ENCODE measurements at places on chromosomes 13 and 19. TPM values are rescaled to one million over a fixed set of nuclear protein-coding genes. Genes with fewer than 3 reads are reported as not detected.

CBARP gene
- 0.62 TPM for total RNA-seq

GRCh38 chr19:49920624-49921363 lies 8.2 kb upstream of the ATF5 start:
- H3K27ac ChIP-seq: no peak overlapping the region
- no peak overlapping the region for H3K4me3 ChIP-seq
- peaks cover 44% of the 10 kb centered on the region for H3K4me1 ChIP-seq

GRCh38 chr13:45536224-45536623 lies 71.5 kb downstream of the COG3 start:
- no peaks in the 10 kb centered on the region for H3K4me1 ChIP-seq
- peaks cover 41% of the 10 kb centered on the region for H3K36me3 ChIP-seq
- no peaks in the 10 kb centered on the region for H3K27me3 ChIP-seq

- H3K4me1 ChIP-seq: no peaks in the 10 kb centered on the region
- no peak for DNase-seq
Observed at GRCh38 chr13:34708566-34709313, 233.3 kb upstream of the NBEA start.

DNA sequence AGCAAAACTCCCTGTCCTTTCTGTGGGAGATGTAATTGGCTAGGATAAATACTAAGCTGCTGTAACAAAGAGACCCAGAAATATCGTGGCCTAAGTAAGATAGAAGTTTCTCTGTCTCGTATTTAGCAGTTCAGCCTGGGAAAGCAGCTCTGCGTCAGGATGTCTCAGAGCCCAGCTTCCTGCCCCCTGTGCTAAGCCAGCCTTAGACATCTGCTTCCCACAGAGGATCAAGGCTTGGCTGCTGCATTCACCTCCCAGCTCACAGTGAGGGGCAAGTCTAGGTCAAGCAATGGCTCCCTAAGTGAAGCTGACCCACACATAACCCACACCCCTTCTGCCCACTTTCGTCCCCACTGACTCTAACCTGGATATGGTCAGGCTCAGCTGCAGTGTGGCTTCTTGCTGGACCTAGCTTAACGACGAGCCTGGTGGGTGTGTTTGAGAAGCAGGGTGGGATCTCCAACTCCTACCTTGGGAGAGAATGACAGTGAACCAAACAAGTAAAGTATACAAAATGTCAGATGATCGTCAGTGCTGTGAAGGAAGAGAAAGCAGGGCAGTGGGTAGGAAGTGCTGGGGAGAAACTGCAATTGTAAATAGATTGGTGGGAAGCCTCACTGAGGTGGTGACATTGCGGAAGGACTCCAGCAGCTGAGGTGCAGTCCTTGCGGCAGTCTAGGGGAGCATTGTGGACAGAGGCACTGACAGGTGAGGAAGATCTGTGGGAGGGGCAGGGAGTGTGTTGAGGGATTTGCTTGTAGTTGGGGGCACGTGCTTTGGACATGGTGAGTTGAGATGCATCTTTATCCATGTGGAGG lies 82.9 kb downstream of the TNFRSF19 start:
- H3K27me3 ChIP-seq: no peaks in the 10 kb centered on the region
- no peak for DNase-seq
- no peaks in the 10 kb centered on the region for H3K36me3 ChIP-seq
- no peaks in the 10 kb centered on the region for H3K4me1 ChIP-seq
